LHCN-M2 (cell line): ENCODE measurements at places on chromosomes 2 and 18. TPM values are rescaled to one million over a fixed set of nuclear protein-coding genes. Genes with fewer than 3 reads are reported as not detected.

- no peak for DNase-seq
Measured at GRCh38 chr2:44618251-44619023, 256.7 kb downstream of the CAMKMT start.

The ACADL gene
- total RNA-seq = not detected in 2 replicates

GRCh38 chr18:3424280-3424890 is 25.6 kb upstream of the TGIF1 start:
- DNase-seq = no peak

DNA sequence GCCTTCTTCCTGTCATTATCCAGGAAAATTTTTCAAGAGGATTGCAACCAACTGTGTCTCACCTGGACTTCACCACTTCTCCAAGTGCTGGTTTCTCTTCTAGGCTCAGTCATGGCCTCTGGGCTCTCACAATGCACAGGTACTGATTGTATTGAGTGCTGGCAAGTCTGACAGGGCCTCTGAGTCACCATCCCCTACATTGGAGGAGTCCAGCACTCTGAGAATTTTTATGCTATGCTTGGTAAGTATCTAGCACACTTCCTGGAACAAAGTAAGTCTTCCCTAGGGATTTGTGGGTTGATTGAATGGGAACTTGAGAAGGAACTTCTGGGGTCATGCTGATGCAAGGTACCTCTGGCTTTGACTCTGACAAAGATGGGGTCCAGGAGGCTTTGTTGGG is 147.2 kb upstream of the CELF4 start:
- DNase-seq = no peak

The LYPD6B gene
- total RNA-seq = 12.1 and 14.6 TPM in 2 replicates

DNA sequence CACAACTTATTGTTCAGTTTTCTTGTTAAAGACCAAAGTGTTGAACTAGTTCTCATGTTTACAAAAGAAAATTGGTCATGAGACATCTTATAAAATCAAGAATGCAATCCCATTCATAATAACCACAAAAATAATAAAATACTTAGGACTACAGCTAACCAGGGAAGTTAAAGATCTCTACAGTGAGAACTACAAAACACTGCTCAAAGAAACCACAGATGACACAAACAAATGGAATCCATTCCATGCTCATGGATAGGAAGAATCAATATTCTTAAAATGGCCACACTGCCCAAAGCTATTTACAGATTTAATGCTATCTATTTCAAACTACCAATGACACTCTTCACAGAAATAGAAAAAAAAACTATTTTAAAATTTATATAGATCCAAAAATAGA is 1354.8 kb upstream of the CDH2 start:
- DNase-seq = peak; percentile 30

GRCh38 chr2:46042207-46042637 is 255.0 kb upstream of the EPAS1 start:
- DNase-seq = no peak

- DNase-seq = peak; percentile 18
Measured at GRCh38 chr2:187594801-187595200, 40.6 kb upstream of the TFPI start.

DNA sequence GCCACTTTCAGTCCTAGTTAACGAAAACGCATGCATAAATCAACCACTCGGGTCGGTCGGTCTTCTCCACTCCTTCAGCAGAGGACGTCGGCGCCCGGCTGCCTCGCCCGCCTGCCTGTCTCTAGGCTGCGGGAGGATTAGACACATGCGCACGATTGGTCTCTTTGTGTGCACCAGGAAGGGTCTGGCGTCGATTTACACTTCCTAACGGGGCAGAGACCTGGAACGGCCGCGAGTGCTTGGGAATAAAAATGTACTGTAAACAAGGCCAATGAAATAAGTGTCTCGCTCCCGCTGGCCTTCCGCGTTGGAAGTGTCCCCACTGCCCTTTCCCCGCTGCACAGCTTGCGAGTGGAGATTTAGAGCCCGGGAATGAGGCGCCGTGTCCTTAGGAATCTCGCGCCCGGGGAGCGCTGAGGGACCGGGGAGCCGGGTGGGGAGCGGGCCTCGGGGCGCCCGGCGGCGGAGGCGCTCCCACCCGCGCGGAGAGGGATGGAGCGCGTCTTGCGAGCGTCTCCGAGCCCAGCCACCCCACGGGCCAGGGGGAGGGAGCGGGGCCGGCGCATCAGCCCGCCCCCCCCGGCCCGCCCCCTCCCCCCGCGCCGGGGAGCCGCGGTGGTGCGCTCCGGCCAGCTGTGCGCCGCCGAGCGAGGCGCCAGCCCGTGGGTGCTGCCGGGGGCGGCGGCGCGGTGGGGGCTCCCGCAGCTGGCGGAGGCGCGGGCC is at the start of gene DOK6:
TSS of gene DOK6 (plus strand) at position 636 of the 723 bp plus-strand sequence.
- peak; percentile 5 for DNase-seq

DNA sequence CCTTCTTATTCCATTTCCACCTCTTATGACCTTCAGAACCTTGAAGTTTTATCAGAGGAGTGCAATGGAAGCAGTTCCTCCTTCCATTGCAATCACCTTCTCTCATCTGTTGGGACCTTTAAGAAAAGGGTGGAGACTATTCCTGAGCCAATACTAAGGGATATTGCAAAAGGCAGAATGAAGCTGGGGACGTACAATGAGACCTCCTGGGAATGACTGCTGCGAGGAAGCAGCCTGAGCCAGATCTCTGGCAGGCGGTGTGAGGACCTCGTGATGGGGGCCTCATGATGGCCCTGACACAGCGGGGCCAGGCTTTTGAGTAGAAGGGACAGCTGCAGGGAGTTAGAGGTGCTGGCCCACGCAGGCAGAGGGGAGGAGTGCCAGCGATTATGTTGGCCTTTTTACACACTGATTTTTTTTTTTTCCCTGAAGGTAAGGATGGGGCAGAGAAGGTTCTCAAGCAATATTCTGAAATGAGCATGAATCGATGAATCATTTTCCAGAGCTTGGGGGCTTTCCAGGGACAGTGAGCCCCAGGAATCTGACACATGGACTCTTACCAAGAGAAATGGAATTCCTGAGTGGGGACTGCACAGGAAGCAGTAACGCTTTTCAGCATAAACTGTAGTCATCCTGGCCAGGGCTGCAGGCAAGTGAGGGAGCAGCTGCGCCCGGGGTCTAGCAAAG is 40.0 kb upstream of the LAPTM4A start:
- DNase-seq = peak; percentile 96

GRCh38 chr2:64613276-64613675 is 40.4 kb downstream of the SERTAD2 start:
- no peak for DNase-seq

The IL36G gene
- total RNA-seq = not detected in 2 replicates

- no peak for DNase-seq
Measured at GRCh38 chr2:34831096-34831495, 1232.0 kb upstream of the FAM98A start.

DNA sequence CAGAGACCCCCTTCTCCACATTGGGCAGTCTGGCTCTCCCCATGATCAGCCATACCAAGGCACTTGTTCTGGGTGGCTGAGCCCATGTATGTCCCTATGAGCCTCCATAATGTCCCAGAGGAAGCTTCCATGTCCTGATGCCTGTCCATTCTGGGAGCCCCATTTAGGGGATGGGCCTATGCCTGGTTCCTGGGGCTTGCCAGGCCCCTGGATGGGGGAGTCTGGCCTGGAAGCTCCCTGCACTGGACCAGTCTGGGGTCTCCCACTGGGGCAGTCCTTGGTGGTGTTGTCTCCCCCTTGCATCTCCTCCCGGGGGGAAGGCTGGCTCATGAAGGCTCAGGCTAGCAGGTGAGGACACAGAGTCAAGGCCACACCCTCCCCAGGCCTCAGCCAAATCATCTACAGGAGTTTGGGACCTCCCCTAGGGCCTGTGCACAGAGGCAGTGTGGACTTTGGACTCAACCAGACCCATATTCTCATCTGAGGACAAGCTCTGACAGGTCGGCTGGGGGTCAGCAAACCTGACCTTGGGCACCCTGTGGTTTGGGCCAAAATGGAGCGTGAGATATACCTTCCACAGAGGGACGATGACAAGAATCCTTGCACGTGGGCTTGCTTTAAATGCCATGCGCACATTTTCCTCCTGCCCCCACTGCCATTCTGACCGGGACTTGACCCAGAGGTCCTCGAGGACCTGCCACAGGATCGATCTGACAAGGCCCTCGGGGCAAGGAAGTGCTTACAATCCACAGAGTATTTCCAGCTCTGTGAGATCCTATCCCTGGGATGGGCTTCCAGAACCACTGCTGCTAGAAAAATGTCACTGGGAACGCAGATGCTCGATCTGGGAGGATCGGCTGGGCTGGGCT is 38.8 kb downstream of the INHBB start:
- DNase-seq = no peak

The KHK gene
- 0.51 and 0.52 TPM in 2 replicates for total RNA-seq

The TNFAIP6 gene
- 20.3 and 21.3 TPM in 2 replicates for total RNA-seq

The SLC19A3 gene
- 0.17 and 0.26 TPM in 2 replicates for total RNA-seq

The SEH1L gene
- 34.0 and 36.3 TPM in 2 replicates for total RNA-seq

DNA sequence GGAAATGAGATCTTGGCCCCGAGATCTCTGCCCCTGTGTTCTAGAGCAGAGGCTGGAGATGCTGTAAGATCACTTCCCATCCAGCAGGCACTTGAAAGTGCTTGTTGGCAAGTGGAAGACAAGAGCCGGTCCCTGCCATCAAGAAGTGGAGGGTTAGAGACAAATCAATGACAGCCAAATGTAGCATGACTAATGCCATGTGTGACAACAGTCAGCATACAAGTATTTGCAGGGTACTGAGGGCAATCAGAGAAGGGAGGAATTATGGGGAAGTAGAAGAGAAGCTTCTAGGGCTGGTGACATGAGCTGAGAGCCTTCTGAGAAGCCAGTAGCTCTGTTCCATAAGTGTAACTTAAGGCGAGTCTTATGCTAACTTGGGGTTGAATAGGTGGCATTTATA is 58.6 kb downstream of the TMEM17 start:
- DNase-seq = no peak

The CHRNG gene
- total RNA-seq = 0.83 and 5.5 TPM in 2 replicates

GRCh38 chr2:54634564-54635511 is 88.6 kb upstream of the EML6 start:
- peak; percentile 64 for DNase-seq

- no peak for DNase-seq
Measured at GRCh38 chr2:193336781-193337180, 1142.0 kb upstream of the TMEFF2 start.

The ERICH2 gene
- total RNA-seq = not detected in 2 replicates
